ENCODE measurements at places on chromosomes 3 and 15. TPM values are rescaled to one million over a fixed set of nuclear protein-coding genes. Genes with fewer than 3 reads are reported as not detected.

GRCh38 chr3:160478338-160478737 is 28.8 kb upstream of the TRIM59 start:
- no peak for DNase-seq

DNA sequence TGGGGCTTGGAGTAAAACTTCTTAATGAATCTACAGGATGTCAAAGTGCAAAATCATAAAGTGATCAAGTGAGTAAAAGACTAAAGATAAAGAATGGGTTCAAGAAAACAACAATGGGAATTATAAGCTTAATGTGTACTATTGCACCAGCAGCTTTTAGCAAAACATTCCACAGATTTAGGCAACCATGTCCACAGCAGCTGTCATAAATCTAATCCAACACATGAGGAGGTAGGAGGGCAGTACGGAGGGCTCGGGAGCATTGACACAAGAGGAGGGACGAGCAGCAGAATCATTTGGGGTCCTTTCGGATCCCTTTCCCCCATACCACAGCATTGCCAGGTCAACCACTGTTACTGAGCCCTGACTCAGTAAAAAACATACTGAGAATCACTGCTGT is 464.3 kb upstream of the WNT5A start:
- DNase-seq, result no peak

DNA sequence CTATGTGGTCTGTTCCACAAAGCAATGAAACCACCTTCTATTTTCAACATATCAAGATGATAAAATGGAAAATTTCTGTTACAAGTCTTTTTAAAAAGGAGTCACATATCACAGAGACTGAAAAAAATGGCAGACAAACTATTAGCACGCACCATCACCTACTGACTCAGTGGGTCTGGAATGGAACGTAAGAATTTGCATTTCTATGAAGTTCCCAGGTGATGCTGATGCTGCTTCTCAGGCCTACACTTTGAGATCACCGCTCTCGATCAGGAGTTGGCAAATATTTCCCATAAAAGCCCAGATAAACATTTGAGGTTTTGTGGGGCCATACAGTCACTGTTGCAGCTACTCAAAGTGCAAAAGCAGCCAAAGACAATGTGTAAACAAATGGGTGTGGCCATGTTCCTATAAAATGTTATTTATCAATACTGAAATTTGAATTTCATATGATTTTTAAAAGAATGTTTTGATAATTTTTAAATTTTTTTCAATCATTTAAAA is 142.9 kb downstream of the ADAM10 start:
- no peak for DNase-seq

- no peak for DNase-seq
Measured at GRCh38 chr3:66182246-66182645, 38.6 kb upstream of the SLC25A26 start.

GRCh38 chr15:56286213-56286612 is 42.5 kb upstream of the RFX7 start:
- DNase-seq, result no peak

- no peak for DNase-seq
Measured at GRCh38 chr3:133853063-133853924, 42.4 kb downstream of the RAB6B start.

GRCh38 chr3:63862804-63863149 is 828 bp downstream of the THOC7 start:
- DNase-seq, result no peak

DNA sequence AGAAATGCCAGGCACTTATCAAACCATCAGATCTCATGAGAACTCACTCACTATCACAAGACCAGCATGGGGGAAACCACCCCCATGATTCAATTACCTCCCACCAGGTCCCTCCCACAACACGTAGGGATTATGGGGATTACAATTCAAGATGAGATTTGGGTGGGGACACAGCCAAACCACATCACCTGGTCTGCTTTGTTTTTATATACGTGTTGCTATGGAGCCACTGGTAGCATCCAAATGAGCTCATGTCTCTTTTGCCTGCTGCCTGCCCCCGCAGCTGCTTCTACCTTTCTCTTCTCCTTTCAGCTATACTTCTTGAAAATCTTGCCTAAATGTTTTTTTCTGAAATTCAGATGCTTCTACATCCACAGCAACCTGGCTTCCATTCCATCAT is 26.8 kb upstream of the PCOLCE2 start:
- no peak for DNase-seq

The CKMT1A gene
- not detected for total RNA-seq

The MCCC1 gene
- total RNA-seq, result 17.6 TPM

Measured in T-helper 17 cell (primary cell).